Activated naive CD4-positive, alpha-beta T cell (primary cell): ENCODE measurements at places on chromosomes 1 and 21.

GRCh38 chr1:162941024-162941423 is 80.0 kb upstream of the CCDC190 start:
- no peak for DNase-seq

DNA sequence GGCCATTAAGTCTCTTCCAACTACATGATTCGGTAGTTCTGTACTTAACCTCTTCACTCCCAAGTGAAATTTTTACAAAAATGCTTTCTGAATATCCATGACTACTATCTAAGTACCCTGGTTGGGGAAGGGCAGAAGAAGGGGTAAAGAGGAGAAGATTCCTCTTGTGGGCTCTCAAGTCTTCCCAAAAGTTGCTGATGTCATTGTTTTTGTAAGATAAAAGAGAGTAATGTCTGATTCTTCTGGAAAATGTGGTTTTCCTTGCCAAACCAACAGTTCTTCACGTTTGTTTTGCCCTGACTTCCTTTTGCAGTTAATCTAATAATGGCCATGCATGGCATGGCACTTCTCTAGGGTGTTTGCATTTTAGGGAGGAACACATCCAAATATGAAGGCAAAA is 34.7 kb upstream of the AK4 start:
- DNase-seq: no peak

DNA sequence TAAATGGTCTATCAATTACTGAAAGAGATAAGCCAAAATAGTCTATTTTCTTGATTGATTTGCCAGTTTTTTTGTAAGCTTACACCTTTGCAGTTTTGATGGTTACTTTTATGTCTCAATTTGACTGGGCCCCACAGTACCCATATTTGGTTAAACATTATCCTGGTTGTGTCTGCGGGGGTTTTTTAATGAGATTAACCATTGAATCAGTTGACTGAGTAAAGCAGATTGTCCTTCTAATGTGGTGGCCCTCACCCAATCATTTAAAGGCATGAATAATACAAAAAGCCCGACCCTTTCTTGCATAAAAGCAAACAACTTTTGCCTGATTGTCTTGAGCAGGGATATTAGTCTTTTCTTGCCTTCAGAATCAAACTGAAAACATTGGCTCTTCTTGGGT is 650.0 kb upstream of the RGS18 start:
- DNase-seq: no peak

GRCh38 chr1:88655685-88656299 is 28.3 kb upstream of the PKN2 start:
- DNase-seq: no peak

- DNase-seq: no peak
These were observed 36.0 kb downstream of the FAM177B start for GRCh38 chr1:222772996-222773379.
